PC-3 (cell line): ENCODE measurements at places on chromosomes 3 and 15.

- DNase-seq: no peak
These were observed 50.1 kb downstream of the P2RY1 start for GRCh38 chr3:152885076-152885475.

- peak; percentile 79 for DNase-seq
These were observed 24.6 kb upstream of the DMXL2 start for GRCh38 chr15:51647128-51647562.

DNA sequence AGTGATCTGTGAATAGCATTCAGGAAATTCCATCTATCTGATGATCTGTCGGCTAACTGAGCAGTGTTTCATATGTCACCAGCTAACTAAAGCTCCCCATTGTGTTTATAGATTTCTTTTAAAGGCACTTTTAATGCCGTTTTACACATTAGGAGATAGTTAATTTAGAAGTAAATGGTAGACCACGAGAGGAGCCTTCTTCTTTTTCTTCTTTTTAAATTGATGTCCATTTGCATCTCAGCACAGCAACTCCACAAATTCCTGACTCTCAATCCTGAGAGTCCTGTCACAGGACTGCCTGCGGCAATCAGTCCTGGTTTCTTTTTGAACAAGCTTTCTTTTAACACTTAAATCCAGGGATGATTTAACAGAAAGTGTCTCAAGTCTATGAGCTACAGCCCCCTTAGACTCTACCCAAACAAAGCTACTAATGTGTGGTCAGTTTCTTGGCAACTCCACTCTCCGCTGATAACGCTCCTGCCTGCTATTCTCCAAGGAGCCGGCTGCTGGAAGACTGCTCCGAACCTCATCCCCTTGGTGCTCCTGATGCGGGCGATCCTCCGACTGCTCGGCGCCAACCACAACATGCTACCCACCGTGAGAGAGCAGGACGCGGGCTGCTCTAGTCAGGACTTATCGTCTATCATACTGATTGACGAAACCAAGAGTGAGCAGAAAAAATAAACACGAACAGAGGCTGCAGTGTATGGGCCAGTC lies 421.4 kb downstream of the MECOM start:
- no peak for DNase-seq

DNA sequence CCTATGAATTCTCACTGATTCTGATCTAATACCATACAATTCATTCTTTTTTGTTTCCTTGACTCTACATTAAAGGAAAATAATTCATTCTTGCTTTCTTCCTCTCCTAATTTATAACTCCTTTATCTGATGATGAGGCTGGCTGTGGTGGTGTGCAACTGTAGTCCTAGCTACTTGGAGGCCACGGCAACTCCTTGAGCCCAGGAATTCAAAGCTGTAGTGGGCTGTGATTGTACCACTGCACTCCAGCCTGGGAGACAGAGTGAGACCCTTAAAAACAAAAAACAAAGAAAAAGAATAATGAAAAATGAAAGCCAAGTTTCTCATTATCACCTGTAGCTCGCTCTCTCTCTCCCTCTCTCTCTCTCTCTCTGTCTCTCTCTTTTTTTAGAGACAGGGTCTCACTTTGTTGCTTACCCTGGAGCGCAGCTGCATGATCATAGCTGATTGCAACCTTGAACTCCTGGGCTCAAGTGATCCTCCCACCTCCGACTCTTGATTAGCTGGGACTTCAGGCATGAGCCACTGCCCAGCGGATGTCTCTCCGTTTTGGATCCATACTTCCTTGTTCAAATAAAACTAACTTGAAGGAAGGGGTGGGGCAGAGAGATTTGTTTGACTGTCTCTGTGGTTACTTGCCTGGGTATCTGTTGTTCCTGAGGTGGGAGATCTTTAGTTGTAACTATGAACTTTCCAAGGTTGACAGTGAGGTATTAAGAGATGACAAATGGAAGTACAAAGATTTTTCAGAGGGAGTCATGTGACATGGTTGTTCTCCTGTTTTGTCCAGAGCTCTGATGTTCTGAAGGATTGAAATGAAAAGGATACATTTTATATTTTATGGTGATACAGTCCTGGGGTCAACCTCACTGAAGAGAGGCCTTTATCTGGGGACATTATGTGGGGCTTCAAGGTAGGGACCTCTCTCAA lies 46.9 kb downstream of the STARD9 start:
- DNase-seq: no peak

DNA sequence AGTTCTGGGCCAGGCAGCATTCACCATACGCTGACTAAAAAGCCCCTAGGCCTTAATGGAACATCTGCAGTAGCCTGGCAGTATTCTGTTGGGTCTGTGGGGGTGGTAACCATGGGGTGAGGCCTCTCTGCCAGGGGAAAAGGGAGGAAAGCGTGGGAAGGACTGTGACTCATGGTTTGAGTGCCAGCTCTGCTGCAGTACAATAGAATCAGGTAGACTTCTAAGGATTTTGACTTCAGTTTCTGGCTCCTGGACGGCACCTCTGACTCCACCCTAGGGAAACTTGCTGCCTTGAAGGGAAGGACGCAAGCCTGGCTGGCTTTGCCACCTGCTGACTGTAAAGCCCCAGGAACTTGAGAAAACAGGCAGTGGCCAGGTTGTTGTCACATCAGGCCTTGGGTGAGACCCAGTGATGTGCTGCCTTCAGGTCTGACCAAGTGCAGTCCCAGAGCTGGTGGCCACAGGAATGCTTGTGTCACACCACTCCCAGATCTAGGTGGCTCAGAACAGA lies 148.6 kb downstream of the SUCNR1 start:
- peak; percentile 97 for DNase-seq

DNA sequence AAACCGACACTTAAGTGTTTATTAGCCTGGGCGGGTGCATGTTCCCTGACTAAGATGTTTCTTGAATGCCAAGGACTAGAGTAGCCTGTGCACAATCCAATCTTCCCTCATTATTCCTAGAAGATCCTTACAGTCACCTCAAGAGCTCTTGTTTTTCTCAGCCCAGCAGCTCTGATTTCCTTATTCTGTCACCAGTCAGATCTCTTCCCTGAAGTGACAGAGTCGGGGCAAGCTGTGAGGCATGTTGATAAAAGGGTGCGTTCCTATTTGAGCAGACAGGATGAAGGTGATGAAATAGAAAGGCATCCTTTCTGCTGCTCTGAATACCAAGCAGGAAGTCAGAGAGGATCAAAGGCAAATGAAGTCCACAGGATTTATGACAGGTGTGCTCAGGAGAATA lies 125.6 kb upstream of the MCTP2 start:
- no peak for DNase-seq

GRCh38 chr3:118782755-118783202 lies 251.9 kb downstream of the IGSF11 start:
- peak; percentile 45 for DNase-seq

GRCh38 chr15:77036537-77037387 lies 34.1 kb downstream of the TSPAN3 start:
- no peak for DNase-seq
